ENCODE measurements at places on chromosomes 12 and 14.
A peak's percentile ranks its signal among the peaks of the same experiment; 100 is the strongest.

DNA sequence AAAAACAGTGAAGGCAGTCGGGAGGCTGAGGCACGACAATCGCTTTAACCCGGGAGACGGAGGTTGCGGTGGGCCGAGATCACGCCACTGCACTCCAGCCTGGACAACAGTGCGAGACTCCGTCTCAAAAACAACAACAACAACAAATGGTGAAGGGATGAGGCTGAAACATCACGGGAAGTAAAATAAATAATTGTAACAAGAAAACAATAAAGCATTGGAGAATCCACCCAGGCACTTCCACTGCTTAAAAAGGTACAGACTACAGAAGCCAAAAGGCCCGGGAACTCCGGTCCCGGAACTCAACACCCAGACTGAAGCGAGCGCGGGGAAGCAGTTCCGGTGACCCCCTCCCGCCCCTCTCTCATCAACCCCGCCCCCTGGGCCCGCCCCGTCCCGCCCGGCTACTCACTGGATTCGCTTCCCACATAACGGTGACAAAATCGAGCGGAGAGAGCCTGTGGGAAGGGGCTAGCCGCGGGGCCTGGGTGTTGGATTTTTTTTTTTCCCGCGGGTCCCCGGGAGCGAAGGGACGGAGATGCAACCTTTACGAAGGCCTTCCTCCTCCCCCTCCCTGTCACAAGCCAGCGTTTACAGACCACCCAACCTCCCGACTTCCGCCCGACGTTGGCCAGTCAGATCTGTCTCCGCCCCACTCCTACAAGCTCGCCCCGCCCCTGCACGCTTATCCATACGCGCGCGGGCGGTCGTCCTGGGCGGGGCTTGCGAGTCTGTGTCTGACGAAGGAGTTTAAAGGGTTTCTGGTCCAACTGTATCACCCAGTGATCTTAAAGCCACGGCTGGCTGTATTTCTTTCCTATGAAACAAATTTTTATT lies at the start of gene PARP11:
Gene PARP11 (minus strand): TSS at position 600 of the 837 bp plus-strand sequence. CDS start 170 bp downstream, at position 430.
- DNase-seq, result peak; percentile 98

DNA sequence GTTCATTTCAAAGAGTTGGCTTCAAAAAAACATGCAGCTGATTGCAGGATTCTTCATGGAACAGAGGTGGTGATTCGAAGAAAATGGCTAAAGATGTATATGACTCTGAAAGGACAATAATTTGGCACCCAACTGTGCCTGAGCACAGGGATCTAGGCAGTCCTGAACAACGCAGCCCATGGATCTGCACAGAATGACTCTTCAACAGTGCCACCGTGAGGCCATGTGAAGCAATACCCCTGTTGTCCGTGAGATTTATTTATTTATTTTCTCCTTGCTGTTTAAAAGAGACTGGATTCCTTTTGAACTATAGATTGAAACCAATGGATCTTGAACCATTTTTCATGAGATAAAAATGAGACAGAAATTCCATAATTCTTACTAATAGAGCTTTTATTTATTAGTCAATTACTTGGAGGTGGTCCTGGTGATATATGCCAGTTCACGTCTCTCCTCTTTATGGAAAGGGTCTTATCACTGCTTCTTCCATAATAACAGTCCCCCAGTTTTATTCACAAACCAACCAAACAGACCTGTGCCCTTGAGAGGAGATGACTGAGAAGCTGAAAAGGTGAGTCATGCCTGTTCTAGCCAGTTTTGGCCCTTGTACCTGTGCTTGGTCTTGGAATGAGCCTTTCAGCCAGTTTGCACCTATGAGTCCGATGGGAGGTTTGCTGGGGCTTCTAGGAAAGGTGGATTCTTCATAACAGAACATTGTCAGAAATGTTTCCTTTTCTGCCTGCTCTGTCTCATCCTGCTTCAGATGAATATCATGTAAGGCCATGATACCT lies 1598.3 kb downstream of the AACS start:
- peak; percentile 41 for DNase-seq

DNA sequence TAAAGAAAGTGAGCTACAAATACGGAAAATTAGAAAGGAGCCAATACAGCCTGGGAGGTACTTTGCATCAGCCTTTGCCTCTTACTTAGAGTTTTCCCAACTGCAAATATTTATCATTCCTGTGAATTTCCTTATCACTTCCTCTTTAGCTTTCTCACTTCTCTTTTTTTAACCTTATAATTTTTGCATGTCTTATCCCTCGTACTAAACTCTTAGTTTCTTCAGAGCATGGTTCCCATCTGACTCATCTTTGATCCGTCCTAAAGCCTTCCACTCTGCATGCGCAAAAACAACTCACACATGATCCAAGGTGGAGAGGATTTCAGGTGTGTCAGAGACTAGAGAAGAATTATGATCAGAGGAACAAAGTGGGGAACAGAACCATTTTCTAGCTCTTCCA lies 9.6 kb upstream of the SNAPC1 start:
- DNase-seq, result no peak

- no peak for DNase-seq
Observed at GRCh38 chr14:51917193-51917592, 56.8 kb downstream of the GNG2 start.

GRCh38 chr12:113955109-113955970 lies 10.8 kb downstream of the RBM19 start:
- peak; percentile 7 for DNase-seq

- no peak for DNase-seq
Observed at GRCh38 chr14:66918527-66918926, 270.7 kb upstream of the GARIN2 start.

DNA sequence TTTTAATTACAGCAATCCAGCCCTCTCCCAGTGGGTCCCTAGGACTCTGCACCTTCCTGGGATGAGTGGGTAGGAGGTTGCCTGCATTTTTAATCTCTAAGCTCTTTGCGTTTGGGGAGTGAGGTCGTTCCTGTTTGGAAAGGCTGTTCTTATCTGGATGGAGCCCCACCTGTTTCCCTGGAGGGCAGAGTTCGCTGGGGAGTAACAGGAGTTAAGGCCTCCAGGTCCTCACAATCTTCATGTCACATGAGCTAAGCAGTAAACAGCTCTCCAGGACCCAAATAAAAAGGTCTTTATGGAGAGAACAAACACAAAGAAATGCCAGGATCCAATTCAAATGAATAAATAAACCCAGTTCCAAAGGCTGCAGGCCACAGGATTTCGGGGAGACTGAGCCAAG lies 56.0 kb upstream of the RFLNA start:
- DNase-seq, result no peak

DNA sequence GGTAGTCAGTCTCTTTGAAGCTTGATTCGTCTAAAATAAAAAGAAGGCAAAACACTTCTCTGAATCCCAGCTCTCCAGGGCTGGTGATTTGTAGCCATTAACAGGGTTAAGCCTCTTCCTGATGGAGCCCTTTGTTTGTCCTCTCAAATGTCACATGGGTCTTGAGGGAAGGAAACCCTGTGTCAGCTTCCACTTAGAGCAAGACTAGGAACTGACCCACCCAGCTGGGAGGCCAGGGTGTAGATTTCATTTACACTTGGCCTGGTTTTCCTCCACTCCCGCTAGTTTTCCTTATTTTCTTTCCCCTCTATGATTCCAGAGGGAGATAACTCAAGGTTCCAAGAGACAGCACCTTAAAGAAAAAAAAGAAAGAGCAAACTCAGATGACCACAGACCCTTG lies 230.5 kb upstream of the EGLN3 start:
- peak; percentile 79 for DNase-seq

GRCh38 chr14:96042248-96042930 lies 3.2 kb downstream of the C14orf132 start:
- no peak for DNase-seq

DNA sequence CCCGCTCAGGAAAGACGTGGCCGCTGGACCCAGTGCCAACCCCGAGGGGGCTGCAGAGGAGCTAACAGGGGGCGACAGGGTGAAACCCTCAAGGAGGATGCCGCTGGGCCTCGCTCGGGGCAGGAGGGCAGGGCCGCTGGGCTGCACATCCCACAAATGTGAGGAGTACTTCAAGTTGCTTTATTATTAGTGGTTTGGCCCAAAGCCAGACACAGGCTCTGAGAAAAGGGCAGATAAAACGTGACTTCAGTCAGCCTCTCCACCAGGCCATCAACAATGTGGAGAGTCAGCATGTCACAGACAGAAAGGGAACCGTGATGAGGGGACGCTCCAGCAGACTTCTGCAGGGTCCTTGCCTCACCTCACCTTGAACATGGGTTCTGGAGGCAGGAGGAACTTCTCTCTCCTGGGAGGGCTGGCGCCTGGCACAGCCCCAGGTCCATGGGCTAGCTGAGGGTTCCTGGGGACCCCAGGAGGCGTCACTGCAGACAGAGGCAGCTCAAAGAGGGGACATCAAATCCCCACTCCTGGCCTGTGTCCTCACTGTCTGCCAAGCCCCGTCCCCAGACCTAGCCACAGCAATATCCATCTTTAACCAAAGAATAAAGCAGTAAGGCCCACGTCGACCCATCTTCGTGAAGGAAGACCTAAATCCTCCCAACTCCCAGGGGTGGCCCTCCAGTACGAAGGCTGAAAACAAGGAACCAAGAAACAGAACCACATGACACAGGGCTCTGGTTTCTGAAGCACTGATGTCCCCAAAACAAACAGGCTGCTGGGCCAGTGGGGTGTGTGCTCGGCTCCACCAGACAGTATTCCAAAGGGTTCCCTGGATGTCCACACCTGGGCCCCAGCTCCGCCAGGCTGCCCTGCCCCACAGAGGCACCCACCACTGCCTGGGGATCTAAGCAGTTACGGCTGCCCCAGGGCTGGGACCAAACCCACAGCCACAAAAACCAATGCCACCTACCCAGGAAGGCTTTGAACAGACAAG lies 35.1 kb downstream of the CCDC85C start:
- DNase-seq, result no peak

DNA sequence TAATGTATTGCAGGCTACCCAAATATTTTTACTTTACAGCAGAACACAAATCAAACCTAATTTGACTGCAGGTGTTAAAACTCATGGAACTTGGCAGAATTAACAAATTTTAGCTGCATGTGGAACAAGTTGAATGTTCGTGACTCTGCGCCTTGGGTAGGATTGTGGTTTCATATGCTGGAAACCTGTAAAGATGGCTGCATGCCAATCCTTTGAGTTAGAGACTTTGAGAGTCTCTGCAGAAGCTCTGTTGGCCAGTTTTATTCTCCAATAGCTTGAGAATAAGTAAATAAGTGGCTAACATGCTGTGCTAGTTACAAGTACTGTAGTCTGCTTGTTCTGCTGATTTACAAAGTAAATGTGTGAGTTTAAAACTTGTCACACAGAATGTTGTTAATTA lies 77.8 kb downstream of the PDE6H start:
- no peak for DNase-seq

GRCh38 chr12:119705182-119705581 lies 37.2 kb downstream of the PRKAB1 start:
- no peak for DNase-seq

DNA sequence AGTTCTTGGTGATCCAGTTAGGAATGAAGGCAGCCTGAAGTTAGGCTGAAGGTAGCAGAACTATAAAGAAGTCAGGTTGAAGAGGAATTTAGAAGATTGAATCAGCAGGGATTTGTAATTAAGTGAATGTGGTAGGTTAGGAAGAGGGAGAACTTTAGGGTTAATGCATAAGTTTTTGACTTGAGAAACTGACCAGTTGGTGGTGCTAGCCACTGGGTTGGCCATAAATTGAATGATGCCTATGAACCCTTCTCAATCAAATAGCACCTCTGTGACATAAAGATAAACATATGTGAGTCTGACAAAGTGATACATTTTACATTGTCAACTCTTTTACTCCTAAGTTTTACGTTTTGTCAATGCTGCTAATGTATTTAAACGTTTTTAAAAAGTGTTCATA lies 290.6 kb upstream of the NAV3 start:
- no peak for DNase-seq

GRCh38 chr12:44573723-44574122 lies 302.4 kb downstream of the NELL2 start:
- DNase-seq, result no peak

DNA sequence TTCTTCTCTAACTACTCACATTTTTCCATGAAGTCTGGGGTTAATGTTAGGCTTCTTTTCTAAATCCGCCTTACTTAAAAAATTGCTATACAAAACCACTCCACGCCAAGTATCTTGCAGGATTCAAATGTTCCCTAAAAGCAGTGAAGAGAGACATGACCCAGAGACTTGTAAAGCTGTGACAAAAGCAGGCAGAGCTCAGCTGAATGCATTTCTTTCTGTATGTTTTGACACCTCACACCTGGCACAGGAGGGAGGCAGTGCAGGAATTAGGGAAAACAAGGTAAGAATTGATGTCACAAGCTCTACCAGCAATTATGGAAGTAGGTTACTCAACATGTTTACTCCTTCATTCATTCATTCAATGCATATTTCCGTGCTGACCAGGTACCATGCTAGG lies 295.0 kb downstream of the RPAP3 start:
- no peak for DNase-seq

- DNase-seq, result peak; percentile 64
Observed at GRCh38 chr14:104604458-104605449, at the start of gene TMEM179. Gene TMEM179 (minus strand): TSS chr14:104604772. CDS start chr14:104604741, 31 bp downstream.

GRCh38 chr12:68231691-68232090 lies 6.1 kb upstream of the IL26 start:
- no peak for DNase-seq

- no peak for DNase-seq
Observed at GRCh38 chr12:24719293-24719721, 229.6 kb downstream of the BCAT1 start.

DNA sequence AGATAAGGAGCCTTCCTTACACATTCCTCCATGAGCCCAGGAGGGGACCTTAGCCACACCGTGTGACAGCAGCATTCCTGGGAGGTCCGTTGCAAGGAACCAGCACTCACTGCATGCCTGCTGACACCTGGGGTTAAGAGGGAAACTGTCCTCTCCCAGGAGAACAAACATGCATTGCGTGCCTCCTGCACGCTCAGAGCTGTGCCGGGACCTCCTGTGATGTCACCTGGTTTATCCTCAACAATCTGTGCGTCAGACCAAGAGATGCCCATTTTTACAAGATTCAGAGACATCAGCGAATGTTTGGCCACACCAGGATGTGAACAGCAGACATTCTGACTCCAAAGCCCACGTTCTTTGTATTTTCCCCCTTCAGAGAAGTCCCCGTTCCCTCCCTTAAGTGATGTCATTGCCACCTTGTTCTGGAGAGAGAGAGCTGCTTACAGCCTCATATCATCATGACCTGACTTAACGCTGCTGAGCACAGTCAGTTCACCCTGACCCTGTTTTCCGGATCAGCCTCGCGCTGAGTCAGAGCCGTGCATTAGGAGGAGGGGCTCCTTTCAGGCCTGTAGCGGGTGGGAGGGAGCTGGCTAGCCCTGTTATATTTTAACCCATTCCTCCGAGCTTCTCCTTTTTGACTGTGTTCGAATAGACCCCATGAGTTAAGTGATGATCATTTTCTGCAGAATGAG lies 36.2 kb downstream of the TMEM120B start:
- DNase-seq, result no peak

DNA sequence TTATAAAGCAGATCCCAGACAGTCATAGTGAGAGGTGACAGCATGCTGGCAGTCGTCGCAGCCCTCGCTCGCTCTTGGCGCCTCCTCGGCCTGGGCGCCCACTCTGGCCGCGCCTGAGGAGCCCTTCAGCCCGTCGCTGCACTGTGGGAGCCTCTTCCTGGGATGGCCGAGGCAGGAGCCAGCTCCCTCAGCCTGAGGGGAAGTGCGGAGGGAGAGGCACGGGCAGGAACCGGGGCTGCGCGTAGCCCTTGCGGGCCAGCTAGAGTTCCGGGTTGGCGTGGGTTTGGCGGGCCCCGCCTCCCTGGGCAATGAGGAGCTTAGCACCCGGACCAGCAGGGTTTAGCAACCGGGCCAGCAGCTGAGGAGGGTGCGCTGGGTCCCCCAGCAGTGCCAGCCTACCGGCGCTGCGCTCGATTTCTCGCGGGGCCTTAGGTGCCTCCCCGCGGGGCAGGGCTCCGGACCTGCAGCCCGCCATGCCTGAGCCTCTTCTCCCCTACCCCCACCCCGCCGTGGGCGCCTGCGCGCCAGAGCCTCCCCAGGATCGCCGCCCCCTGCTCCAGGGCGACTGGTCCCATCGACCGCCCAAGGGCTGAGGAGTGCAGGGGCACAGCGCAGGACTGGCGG lies 451.2 kb upstream of the DCN start:
- no peak for DNase-seq

All from NCI-H1092 treated with DMSO at 0.1 percent for 48 hours (cell line).